ENCODE measurements at places on chromosomes 4 and X. TPM values are rescaled to one million over a fixed set of nuclear protein-coding genes. Genes with fewer than 3 reads are reported as not detected.

Gene USP26
- not detected for total RNA-seq

GRCh38 chrX:103889216-103889615 is 57.2 kb upstream of the RAB9B start:
- no peak overlapping the region for H3K4me3 ChIP-seq
- H3K27me3 ChIP-seq = no peaks in the 10 kb centered on the region
- no peaks in the 10 kb centered on the region for H3K4me1 ChIP-seq
- H3K36me3 ChIP-seq = no peaks in the 10 kb centered on the region
- no peak overlapping the region for H3K27ac ChIP-seq

DNA sequence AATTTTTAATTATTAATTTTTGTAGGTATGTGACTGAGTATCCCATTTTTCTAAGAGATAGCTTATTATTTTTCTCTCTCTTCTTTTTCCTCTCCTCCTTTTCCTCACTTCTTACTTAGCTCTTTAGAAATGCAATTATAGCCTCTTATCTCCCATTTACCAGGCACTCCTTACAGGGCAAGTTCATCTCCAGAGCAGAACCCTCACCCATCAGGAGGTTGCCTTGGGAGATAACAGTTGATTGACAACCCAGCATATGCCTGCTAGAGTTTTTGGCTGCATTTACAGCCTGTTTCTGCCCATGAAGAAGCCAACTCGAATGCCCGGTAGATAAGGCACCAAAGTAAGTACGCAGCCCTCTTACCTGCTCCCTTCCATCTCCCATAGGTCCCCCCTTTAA is 572.9 kb upstream of the ZFP42 start:
- H3K27me3 ChIP-seq = no peaks in the 10 kb centered on the region
- H3K27ac ChIP-seq = no peak overlapping the region
- no peak for DNase-seq
- no peaks in the 10 kb centered on the region for H3K36me3 ChIP-seq
- H3K4me1 ChIP-seq = no peaks in the 10 kb centered on the region

GRCh38 chr4:4200624-4201023 is 26.1 kb downstream of the OTOP1 start:
- no peaks in the 10 kb centered on the region for H3K27me3 ChIP-seq
- H3K4me3 ChIP-seq = no peak overlapping the region
- no peak for DNase-seq
- no peaks in the 10 kb centered on the region for H3K4me1 ChIP-seq

Gene PNMA6F
- not detected for total RNA-seq

Gene CLGN
- total RNA-seq = not detected

DNA sequence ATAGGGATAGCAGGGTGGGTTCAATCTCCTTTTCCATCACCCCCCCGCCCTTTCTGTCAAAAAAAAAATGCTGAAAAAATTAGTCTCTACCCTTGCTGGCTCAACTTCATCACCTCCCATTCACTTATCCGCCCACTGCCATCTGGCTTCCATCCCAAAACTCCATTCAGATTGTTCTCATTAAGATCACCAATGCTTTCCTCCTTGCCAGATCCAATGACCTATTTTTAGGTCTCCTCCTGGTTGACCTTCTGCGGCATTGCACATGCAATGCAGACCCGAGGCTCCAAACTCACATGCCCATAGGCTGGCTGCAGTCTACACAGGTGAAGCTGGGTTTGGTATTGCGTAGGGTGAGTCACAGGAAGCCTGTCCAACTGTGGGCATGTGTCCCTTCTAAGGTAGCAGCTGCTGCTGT is 21.1 kb upstream of the STIM2 start:
- no peaks in the 10 kb centered on the region for H3K36me3 ChIP-seq
- no peak overlapping the region for H3K4me3 ChIP-seq
- no peak overlapping the region for H3K27ac ChIP-seq
- H3K4me1 ChIP-seq = no peaks in the 10 kb centered on the region
- no peaks in the 10 kb centered on the region for H3K27me3 ChIP-seq

Gene PAGE1
- total RNA-seq = not detected

DNA sequence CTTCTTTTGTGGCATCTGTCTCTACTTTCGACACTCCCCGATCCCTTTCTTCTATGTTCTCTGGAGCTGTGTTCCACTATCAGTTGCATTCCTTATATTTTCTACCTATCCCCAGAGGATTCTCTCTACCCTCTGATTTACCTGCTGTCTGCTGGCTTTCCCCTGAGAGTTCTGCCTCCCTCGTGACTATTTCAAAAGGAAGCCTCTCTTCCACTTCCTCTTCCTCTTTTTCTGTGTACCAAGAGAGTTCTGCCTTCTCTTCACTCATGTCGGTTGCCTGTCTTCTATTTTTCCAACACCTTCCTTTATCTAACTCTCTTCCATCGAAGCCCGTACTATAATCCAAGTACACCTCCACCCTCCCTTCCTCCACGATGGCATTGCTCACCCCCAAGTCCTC is 631.7 kb downstream of the SMARCA1 start:
- H3K4me3 ChIP-seq = no peak overlapping the region
- H3K27ac ChIP-seq = no peak overlapping the region
- H3K36me3 ChIP-seq = no peaks in the 10 kb centered on the region

- peak overlapping the region; percentile 91 for H3K27ac ChIP-seq
- no peaks in the 10 kb centered on the region for H3K27me3 ChIP-seq
- peaks cover 3% of the 10 kb centered on the region for H3K4me1 ChIP-seq
- no peaks in the 10 kb centered on the region for H3K36me3 ChIP-seq
- peak overlapping the region; percentile 42 for H3K4me3 ChIP-seq
These were observed 479 bp downstream of the BRCC3 start for GRCh38 chrX:155071694-155072280.

- no peak overlapping the region for H3K27ac ChIP-seq
- H3K4me1 ChIP-seq = no peaks in the 10 kb centered on the region
- H3K36me3 ChIP-seq = no peaks in the 10 kb centered on the region
- no peak for DNase-seq
- no peaks in the 10 kb centered on the region for H3K27me3 ChIP-seq
These were observed 2466.9 kb downstream of the PCDH7 start for GRCh38 chr4:33187035-33187434.

Gene C4orf50
- 1.0 TPM for total RNA-seq

GRCh38 chr4:182194091-182194824 is 48.9 kb upstream of the TENM3 start:
- no peak overlapping the region for H3K27ac ChIP-seq
- no peaks in the 10 kb centered on the region for H3K36me3 ChIP-seq
- H3K4me1 ChIP-seq = no peaks in the 10 kb centered on the region
- H3K4me3 ChIP-seq = no peak overlapping the region
- H3K27me3 ChIP-seq = no peaks in the 10 kb centered on the region

DNA sequence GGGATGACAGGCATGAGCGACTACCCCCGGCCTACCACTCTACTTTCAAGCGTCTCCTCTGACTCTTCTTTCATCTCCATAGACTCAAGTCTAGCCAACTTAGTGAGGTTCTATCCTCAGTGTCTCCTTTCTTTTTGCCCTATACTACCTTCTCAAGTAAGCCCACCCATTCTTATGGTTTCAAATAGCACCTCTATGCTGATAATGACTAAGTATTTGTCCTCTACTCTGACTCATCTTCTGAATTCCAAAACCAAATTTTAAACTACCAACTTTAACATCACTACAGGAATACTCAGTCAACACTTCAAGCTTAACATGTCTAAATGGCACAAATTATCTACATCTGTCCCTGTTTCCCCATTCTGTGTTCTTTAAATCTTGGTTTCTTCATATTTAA is 47.8 kb downstream of the ELF2 start:
- H3K27me3 ChIP-seq = no peaks in the 10 kb centered on the region
- no peak for DNase-seq
- H3K4me1 ChIP-seq = no peaks in the 10 kb centered on the region
- H3K27ac ChIP-seq = no peak overlapping the region
- H3K4me3 ChIP-seq = no peak overlapping the region
- H3K36me3 ChIP-seq = no peaks in the 10 kb centered on the region

Gene SOD3
- 119 TPM for total RNA-seq

- peak within 1 kb of the TSS; percentile 66 for H3K27ac ChIP-seq
- H3K4me3 ChIP-seq = peak within 1 kb of the TSS; percentile 62
- peak; percentile 89 for DNase-seq
- no peaks in the 10 kb centered on the region for H3K36me3 ChIP-seq
- no peaks in the 10 kb centered on the region for H3K4me1 ChIP-seq
These were observed at the start of gene SLC25A43 for GRCh38 chrX:119398974-119399771. TSS of gene SLC25A43 (plus strand) at chrX:119399336. CDS start at chrX:119399404, 68 bp downstream.

Gene NR0B1
- total RNA-seq = not detected

Gene VSIG4
- total RNA-seq = 247 TPM

- H3K27ac ChIP-seq = no peak overlapping the region
- DNase-seq = no peak
- no peaks in the 10 kb centered on the region for H3K4me1 ChIP-seq
These were observed 10.1 kb upstream of the SASH3 start for GRCh38 chrX:129769467-129770154.

DNA sequence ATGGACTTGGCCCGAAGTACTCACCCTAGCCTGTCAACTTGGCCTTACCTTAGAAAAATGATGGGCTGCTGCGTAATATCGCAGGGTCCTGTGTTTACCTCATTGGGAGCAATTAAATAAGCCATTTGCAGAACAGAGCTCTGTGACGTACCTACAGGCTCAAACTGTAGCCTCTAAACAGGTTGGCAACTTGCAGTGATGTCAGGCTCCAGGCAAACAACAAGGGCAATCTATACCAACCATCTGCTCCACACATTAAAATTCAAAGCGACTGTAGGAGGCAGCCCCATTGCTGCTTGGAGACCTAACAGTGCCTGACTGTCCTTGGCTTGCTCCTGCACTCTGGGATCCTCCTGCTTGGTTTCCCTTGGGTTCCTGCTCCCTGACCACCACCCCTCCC is 17.2 kb downstream of the VGLL1 start:
- DNase-seq = no peak
- H3K27ac ChIP-seq = no peak overlapping the region
- H3K4me1 ChIP-seq = no peaks in the 10 kb centered on the region
- no peaks in the 10 kb centered on the region for H3K27me3 ChIP-seq

- DNase-seq = no peak
- H3K27ac ChIP-seq = no peak overlapping the region
- no peaks in the 10 kb centered on the region for H3K27me3 ChIP-seq
- H3K36me3 ChIP-seq = no peaks in the 10 kb centered on the region
These were observed 26.1 kb downstream of the RUFY3 start for GRCh38 chr4:70747874-70748273.

DNA sequence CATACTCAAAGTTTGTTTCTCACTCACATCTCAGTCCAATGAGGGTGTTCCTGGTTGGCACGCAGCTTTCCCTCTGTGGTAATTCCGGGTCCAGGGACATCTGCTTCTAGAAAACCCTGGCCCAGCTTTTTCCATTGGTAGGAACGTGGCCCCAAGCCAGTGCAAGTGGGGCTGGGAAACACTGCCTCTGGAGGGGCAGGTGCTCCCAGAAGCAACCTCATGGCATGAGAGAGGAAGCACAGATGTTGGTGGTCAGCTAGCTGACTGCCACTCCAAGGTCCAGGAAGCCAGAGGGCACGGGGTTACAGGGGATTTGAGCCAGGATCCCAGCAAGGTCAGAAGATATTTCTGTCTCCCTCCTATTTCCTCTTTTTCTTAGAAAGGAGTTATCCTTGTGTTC is 47.5 kb downstream of the DCTD start:
- no peaks in the 10 kb centered on the region for H3K4me1 ChIP-seq
- peaks cover 2% of the 10 kb centered on the region for H3K36me3 ChIP-seq
- no peaks in the 10 kb centered on the region for H3K27me3 ChIP-seq
- H3K4me3 ChIP-seq = no peak overlapping the region

Gene C4orf54
- total RNA-seq = not detected

- H3K36me3 ChIP-seq = no peaks in the 10 kb centered on the region
- H3K27me3 ChIP-seq = no peaks in the 10 kb centered on the region
- H3K27ac ChIP-seq = peak overlapping the region; percentile 76
- H3K4me1 ChIP-seq = peaks cover 58% of the 10 kb centered on the region
- H3K4me3 ChIP-seq = no peak overlapping the region
These were observed 39.7 kb downstream of the MSN start for GRCh38 chrX:65707151-65707550.

- peaks cover 13% of the 10 kb centered on the region for H3K36me3 ChIP-seq
- DNase-seq = no peak
- H3K27me3 ChIP-seq = no peaks in the 10 kb centered on the region
- no peaks in the 10 kb centered on the region for H3K4me1 ChIP-seq
- no peak overlapping the region for H3K27ac ChIP-seq
- H3K4me3 ChIP-seq = no peak overlapping the region
These were observed 55.2 kb downstream of the CLOCK start for GRCh38 chr4:55491486-55491885.

DNA sequence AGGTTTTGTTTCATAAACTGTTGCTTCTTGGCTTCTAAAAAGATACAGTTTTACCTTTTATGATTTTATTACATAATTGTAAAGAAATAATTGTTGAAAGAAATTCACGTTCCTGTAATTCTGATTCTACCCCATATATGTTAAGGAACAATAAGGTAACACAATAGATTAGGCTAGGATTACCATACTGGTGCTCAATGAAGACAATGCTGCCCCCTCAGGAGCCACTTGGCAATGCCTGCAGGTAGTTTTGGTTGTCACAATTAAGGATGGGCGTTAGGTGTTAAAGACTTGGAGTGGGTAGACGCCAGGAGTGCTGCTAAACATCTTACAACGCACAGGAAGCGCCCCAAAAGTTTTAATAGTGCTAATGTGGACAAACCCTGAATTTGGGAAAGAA is 133.2 kb downstream of the NLGN4X start:
- DNase-seq = no peak
- no peaks in the 10 kb centered on the region for H3K4me1 ChIP-seq
- no peak overlapping the region for H3K27ac ChIP-seq
- H3K36me3 ChIP-seq = no peaks in the 10 kb centered on the region
- H3K4me3 ChIP-seq = no peak overlapping the region
- no peaks in the 10 kb centered on the region for H3K27me3 ChIP-seq

Gene ZNF827
- total RNA-seq = 68.1 TPM

GRCh38 chr4:102037566-102037965 is 247.0 kb downstream of the BANK1 start:
- no peaks in the 10 kb centered on the region for H3K27me3 ChIP-seq
- no peak for DNase-seq
- H3K4me3 ChIP-seq = no peak overlapping the region
- no peaks in the 10 kb centered on the region for H3K36me3 ChIP-seq
- no peaks in the 10 kb centered on the region for H3K4me1 ChIP-seq
- no peak overlapping the region for H3K27ac ChIP-seq

- no peaks in the 10 kb centered on the region for H3K27me3 ChIP-seq
- no peaks in the 10 kb centered on the region for H3K4me1 ChIP-seq
- DNase-seq = no peak
- H3K4me3 ChIP-seq = no peak overlapping the region
- H3K27ac ChIP-seq = no peak overlapping the region
These were observed 17.9 kb downstream of the PRKX start for GRCh38 chrX:3695536-3695935.

DNA sequence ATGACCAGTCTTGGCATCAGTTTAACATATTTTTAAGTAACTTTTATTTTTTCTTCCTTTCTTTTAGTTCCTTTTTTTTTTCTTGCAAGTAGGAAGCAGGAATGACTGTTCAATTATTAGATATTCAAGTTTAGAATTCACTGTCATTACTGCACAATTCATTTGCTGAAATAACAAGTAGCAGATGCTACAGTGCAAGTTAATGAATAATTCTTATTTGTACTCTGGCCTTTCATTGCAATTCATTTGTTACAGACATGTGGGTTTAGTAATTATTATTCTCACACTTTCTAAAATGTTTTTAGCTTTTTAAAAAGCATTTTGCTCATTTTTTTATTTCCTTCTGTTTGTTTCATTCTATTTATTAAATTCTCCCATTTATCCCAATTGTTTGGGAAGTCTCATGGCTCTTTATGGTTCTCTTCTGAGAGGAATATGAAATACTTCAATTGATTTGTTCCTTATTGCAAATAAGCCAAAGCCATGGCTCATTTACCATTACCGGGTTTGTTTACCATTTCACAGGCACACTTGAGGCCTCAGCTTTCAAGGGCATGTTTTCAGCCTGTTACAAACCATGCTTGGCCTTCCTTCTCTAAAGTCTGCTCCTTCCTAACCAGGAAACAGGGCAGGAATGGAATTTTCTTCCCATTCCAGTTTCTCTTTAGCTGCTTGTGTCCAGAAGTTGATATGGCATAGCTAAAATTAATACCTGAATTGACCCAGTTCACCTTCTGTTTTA is 4.6 kb upstream of the DCAF4L1 start:
- H3K27ac ChIP-seq = no peak overlapping the region
- no peaks in the 10 kb centered on the region for H3K36me3 ChIP-seq
- no peak overlapping the region for H3K4me3 ChIP-seq
- no peak for DNase-seq
- no peaks in the 10 kb centered on the region for H3K27me3 ChIP-seq

Data from upper lobe of left lung (tissue), 6 donors.